Stimulated activated CD8-positive, alpha-beta memory T cell treated with anti-CD3 and anti-CD28 coated beads, Interleukin-2, amount 100 ng/mL, for 1 hour (primary cell): ENCODE measurements at places on chromosomes 16 and 17.
A peak's percentile ranks its signal among the peaks of the same experiment; 100 is the strongest.

GRCh38 chr17:7486181-7486580, 2.0 kb downstream of the POLR2A start:
- no peak for DNase-seq

GRCh38 chr16:89004209-89004831, 27.3 kb upstream of the CBFA2T3 start:
- no peak for DNase-seq

- DNase-seq: no peak
These were observed 49.1 kb upstream of the PMFBP1 start for GRCh38 chr16:72220875-72221629.

DNA sequence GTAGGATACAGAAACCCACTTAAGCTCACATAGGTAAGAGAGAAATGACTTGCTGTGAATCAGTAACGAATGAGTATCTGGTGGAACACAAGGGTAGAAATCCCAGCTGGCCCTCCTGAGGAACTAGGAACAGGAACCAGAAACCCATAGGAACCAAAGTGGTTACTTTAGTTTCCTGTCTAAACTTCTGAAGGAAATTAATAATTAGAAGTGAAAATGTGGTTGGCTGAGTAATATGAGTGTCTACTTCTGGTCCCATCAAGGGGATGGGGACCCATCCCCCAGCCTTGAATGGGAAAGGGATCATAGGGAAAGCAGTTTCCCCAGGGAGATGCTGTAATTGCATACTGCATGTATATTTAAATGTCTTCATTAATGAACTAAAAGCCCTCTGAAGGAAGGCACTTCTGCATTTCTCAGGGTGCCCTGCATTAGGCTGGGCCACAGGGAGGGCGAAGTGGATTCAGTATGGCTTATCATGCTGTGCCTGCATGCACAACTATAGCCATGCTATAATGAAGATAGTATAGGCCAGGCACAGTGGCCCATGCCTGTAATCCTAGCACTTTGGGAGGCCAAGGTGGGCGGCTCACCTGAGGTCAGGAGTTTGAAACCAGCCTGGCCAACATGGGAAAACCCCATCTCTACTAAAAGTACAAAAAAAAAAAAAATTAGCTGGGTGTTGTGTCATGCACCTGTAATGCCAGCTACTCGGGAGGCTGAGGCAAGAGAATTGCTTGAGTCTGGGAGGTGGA, 45.6 kb downstream of the CYB5B start:
- DNase-seq: no peak

GRCh38 chr17:31722251-31723056, 136.6 kb downstream of the COPRS start:
- no peak for DNase-seq

DNA sequence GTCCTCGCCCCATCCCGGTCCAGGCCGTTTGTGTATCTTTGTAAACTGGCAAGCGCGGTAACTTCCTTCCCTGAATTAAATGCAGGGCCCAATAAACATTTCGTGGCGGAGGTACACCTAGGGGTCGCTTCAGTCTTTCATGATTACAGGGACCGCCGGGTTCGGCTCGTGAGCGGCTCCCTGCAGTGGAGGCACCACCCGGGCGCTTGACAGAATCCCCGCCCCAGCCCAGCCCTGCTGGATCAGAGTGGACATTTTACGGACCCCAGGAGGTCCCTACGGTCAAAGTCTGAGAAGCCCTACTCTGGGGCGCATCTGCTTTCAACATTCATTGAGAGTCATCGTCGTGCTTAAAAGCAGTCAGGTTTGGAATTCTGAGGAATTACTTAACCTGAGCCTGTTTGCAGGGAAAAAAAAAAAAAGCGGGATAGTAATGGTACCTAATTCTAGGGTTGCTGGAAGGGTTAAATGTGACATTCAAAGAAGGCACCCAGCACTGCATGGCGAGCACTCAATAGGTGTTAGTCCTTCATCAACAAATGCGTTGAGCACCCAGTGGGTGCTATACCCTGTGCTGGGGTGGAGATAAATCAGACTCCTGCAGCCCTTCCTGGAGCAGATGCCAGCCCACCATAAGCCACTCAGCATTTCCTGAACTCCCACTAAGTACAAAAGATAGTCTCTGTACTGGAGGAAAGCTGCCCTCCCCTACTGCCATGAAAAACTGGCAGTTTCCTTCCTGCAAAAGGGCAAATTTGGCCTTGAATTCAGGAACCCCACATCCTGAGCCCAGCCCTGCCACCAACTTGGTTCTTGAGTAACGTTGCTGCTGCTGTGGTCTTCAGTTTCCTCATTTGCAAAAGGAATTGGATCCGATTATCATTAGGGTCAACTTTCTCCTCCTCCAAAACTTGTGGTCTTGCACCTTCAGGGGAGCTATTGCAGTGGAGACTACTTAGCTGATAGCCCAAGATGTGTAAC, 658 bp upstream of the DUSP3 start:
- no peak for DNase-seq

- no peak for DNase-seq
These were observed 2.4 kb downstream of the CCL18 start for GRCh38 chr17:36066365-36066985.

GRCh38 chr17:55567240-55568214, 56.3 kb upstream of the SMIM36 start:
- DNase-seq: no peak

GRCh38 chr16:86786338-86786737, 208.0 kb downstream of the FOXL1 start:
- DNase-seq: no peak

DNA sequence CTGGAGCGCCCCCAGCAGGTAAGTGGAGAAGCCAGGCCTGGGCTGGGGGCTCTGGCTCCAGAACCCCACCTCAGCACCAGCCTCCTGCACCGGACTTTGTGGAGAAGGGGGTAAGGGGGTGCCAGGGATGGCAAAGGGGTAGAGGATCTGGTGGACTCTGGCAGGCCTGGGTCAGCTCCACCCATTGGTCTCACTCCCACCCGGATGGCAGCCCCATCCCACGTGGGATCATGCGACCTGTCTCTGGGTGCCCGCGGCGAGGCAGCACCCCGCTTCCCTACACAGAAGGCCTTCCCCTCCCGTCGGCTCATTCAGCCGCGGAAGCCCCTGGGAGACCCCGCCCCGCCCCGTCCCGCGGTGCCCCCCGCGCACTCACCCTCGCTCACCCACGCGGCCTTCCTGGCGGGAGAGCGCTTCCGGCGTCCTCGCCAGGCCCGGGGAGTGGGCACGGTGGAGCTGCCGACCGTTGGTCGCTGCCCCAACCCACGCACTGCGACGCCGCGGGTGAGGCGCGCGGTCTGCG, 498 bp upstream of the PLEKHG4 start:
- peak; percentile 14 for DNase-seq

- no peak for DNase-seq
These were observed 37.1 kb upstream of the NOL11 start for GRCh38 chr17:67680445-67681224.

GRCh38 chr17:2511462-2512369, at the start of gene METTL16:
Gene METTL16, minus strand, starts transcription at chr17:2511888. Its CDS starts 9,557 bp downstream, at chr17:2502331.
- DNase-seq: peak; percentile 95

DNA sequence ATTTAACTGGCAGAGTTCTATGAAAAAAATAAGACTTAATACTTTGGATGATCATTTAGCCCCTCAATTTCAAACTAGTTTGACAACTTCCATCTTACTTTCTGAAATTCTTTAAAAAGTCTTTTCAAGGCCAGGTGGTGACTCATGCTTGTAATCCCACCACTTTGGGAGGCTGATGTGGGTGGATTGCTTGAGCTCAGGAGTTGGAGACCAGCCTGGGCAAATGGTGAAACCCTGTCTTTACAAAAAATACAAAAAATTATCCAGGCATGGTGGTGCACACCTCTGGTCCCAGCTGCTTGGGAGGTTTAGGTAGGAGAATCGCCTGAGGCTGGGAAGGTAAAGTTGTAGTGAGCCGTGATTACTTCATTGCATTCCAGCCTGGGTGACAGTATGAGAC, 154.4 kb downstream of the TANC2 start:
- DNase-seq: no peak

DNA sequence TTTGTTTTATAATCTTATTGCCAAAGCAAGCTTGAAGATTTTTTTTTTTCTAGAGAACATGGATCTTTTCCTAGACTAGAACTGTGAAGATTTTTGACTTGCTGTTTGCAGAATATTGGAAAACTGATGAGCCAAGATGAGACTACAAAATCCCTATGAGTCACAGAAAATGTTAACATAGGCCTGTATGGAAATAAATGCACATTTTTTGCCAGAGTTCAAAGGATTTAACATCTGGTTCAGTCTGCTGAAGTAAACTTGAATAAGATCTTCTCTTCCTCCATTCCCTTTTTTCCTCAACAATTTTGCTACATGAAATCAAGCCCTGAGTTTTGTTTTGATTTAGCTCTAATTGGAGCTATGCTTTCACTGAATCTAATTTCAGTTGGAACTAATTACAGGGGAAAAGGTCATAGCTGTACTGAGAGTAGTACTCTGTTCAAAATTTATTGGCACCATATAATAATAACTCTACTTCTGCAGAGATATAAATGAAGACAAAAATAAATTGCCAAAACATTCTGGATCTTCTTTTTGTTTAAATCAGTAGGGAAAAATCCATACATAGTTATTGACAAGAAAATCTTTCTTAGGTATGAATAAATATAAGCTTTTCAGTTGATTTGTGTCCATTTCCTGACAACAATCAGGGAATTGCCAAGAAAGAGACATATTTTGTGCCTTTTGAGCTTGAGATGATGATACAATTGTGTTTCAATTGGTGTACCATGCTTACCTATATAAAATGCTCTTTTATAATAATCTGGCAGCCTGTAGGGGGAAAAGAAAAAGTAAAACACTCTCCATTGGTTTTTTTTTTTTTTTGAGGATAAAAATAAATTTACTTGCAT, 387.5 kb upstream of the GOT2 start:
- DNase-seq: no peak

GRCh38 chr17:17831208-17832031, 5.4 kb downstream of the SREBF1 start:
- DNase-seq: no peak

- no peak for DNase-seq
These were observed 71.5 kb upstream of the KSR1 start for GRCh38 chr17:27384726-27385125.

GRCh38 chr17:28391401-28391800, 14.6 kb downstream of the SLC46A1 start:
- no peak for DNase-seq

GRCh38 chr17:8084250-8084649, 3.3 kb downstream of the ALOX12B start:
- no peak for DNase-seq

GRCh38 chr17:30366536-30366935, 12.2 kb upstream of the CPD start:
- DNase-seq: no peak

- no peak for DNase-seq
These were observed 201.2 kb upstream of the RPL38 start for GRCh38 chr17:74002241-74002640.

GRCh38 chr17:44287651-44288050, 19.7 kb upstream of the SLC4A1 start:
- no peak for DNase-seq

DNA sequence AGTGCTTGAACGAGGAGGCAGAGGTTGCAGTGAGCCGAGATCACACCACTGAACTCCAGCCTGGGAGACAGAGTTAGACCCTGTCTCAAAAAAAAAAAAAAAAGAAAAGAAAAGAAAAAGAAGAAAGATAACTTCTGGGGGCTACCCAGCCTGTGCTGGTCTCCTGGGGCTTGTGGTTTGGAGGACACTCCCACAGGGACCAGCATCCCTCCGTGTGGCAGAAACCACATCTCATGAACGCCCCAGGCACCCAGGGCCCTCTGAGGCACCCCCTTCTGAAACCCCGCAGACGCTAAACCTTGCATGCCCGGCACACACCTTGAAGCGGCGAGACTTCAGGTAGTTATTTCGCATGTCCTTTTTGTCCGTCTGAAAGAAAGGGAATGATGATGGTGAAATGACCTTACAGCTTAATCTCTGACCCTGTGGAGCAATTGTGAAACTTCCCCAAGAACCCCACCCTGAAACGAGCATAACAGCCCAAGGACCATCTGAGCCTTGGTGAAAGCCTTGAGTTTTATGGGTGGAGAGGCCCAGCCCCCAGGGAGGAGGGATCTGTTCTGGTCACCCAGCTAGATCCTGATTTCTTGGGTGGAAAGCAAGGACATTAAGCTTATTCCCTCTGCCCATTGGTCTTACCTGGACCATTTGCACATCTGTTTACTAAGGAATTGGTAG, 55.0 kb downstream of the CNGB1 start:
- no peak for DNase-seq

DNA sequence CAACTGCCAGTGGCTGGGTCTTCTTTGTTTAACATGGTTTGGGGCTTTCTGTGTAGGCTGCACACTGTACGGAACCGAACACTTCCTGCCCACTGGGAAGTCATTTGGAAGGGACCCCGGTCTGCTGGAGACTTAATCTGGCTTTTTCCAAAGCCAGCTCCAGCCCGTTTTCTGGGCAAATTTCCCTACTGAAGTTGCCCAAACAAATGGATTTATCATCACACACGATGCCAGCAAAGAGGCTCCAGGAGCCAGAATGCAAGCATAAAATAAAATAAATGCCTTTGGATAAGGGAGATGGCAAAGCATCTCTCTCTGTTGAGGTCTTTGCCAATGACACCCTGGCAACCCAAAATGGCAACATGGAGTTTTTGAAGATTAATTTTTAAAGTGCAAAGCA, 259.9 kb upstream of the IRX3 start:
- no peak for DNase-seq

DNA sequence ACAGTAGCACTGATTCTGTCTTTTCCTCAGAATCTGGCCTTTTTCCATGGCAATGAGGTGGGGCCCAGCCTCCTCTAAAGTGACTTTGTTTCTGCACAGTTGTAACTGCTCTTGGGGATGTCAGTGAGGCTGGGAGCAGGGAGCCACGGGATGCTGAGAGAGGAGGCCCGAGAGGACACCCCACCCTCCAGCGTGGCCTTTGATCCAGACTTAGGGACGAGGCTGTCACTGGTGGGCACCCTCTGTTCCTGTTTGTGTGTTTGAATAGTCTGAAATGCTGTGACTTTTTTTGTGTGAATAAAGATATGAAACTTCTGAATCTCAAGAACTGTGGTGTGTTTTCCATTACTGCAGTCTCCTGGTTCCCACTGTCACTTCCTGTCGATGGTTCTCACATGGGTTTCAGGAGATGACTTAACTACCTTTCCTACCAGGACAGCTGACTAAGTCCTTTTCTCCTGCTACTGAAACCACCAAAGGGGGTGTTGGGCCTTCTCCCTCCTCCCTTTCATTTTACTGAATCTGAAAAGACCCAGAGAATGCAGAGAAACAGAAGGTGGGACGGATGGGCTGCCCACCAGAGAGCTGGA, 18.6 kb downstream of the KCTD2 start:
- no peak for DNase-seq

DNA sequence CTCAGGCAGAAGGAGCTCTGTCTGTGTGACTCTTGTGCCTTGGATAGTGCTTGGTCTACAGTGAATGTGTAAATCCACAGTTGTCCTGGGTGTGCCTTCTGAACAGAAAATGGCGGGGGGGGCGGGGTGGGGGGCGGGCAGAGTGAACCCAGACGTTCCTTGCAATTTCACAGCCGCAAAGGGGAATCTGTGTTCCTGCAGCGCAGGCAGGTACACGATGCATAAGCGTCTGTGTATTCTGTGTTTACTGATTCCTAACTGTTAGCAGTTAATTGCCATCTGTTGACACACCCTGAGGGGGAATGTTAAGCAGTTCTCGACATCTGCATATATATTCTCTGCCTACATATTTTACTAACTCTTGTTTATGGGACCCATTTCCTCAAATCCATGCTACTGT, 123.5 kb upstream of the ZFHX3 start:
- no peak for DNase-seq
